ENCODE measurements at places on chromosomes 7 and 10.

GRCh38 chr10:75788394-75789205 is 357.2 kb downstream of the LRMDA start:
- DNase-seq = no peak

GRCh38 chr7:155283565-155284194 is 14.0 kb upstream of the INSIG1 start:
- no peak for DNase-seq

- DNase-seq = no peak
Measured at GRCh38 chr7:26688936-26689506, 175.4 kb downstream of the SKAP2 start.

DNA sequence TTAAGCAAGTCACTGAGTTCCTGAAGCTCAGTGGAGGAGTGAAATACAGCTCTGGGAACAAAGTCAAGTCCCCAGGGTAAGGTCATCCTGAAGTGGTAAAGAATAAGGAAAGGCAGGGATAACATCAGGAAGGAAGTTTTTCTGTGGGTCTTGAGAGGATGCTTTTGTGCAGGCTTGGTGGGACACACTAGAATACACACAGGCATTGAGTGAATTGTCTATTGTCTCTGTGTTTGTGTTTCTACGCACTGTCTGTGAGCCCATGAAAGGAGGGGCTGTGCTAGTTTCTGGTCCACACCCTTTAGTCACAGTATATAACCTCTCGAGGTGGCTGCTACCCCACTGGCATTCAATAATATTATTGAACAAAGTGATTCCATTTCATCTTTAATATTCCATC is 95.8 kb upstream of the ABCB5 start:
- DNase-seq = no peak

DNA sequence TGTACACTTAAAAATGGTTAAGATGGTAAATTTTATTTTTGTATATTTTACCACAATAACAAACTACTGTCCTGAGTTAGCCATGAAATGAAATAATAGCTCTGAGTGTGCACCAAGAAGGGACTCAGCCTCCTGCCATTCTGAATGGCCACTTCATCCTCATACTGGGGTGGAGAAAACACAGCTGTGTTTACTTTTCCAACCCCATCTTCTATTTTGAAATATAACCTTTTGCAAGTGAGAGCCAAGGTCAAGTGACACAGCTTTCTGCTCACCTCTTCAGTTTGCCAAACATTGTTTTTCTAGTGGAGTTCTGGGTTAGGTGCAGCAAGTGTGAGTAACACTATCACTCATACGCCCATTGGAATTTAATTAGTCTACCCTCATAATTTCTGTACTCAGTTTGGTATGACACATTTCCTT is 107.4 kb upstream of the GLCCI1 start:
- DNase-seq = no peak

GRCh38 chr10:101675115-101675514 is 19.9 kb downstream of the FBXW4 start:
- DNase-seq = no peak

DNA sequence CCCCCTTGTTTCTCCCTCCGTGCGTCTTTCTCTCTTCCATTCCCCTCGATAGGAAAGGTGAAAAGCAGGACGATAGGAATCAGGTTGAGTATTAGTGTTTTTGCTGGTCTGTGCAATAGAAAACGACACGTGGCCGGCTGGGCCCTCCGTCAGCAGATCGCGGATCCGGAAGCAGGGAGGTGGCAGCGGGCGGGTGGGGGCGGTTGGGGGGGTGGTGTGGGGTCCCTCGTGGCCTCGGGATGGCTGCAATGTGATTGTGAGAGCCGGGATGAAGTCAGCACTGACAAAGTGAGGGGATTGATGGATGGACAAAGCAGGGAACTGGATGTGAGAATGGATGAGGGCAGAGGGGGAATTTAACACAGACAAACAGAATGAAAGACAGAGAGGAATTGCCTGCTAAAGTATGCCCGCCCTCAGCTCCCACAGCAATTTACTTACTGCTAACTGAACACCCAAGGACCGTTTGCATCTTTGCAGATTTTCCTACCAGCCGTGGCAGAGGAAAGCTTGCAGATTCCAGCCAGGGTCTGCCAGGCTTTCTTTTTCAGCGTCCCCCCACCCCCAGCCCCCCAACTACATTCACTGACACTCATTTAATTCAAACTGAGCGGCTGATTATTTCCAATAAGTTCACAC is 280.9 kb downstream of the LRMDA start:
- DNase-seq = no peak
